ENCODE measurements at places on chromosomes 3 and 15.

- DNase-seq = no peak
These were observed 942.8 kb upstream of the CFAP20DC start for GRCh38 chr3:59992578-59992977.

DNA sequence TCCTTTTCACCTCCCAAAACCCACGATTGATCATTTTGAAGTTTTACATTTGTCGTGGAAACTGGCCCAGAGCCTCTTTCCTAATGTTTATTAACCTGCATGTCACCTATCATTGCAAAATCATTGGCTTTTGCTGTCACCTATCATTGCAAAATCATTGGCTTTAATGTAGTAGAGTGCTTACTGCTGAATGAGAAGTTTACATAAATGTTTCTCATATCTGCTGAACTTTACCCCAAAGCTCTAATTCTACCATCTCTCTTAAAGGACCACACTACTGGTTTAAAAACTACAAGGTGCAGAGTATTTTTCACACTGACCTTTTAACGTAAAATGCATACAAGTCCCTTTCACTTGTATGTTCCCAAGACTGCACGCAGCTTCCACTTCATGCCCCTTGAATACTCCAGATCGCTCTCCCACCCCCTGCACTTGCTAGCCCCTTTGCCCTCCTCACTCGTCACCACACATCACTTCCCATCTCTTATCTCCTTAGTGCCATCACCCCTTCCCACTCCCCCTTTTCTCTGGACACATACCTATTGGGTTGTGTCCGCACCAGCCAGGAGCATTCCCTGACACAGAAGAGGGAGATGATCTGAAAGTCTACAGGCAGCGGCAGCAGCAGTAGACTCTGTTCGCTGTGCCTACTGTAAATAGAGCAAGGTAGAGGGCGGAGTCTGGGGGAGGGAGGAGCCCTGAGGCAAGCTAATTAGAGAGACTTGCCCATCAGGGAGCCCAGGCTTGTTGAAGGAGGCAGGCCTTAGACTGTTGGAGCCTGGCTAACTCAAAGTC lies 30.2 kb upstream of the ATOSA start:
- DNase-seq = no peak

- no peak for DNase-seq
These were observed 121.2 kb downstream of the MEGF11 start for GRCh38 chr15:66132251-66132816.

DNA sequence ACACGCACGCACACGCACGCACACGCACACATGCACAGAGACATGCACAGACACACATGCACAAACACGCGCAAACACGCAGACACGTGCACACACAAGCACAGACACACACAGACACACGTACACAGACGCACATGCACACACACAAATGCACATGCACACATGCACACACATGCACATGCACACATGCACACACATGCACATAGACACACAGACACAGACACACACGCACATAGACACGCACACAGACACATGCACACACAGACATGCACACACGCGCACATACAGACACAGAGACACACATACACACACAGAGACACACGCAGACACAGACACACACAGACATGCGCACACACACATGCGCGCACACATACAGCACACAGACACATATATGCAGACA lies 26.4 kb upstream of the PIGZ start:
- DNase-seq = no peak

- DNase-seq = no peak
These were observed 103.2 kb upstream of the PPP2R3A start for GRCh38 chr3:135862361-135862760.

DNA sequence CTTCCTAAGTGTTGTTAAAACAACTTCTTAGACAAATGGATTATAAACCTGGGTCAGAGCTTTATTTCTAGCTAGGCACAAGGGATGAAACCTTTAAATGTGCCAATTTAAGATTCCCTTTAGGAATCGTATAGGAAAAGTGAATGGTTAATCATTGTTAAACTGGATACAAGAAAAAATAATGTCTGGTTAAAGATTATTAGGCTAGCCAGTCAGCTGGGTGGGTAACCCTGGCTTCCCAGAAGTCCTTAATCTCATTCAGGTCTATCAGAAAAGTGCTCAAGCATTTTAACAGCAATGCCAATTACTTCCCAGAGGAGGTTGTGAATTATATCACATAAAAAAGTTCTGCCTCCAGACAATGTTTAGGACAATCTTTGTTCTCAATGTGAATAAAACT lies 37.6 kb downstream of the NANOGP8 start:
- no peak for DNase-seq

DNA sequence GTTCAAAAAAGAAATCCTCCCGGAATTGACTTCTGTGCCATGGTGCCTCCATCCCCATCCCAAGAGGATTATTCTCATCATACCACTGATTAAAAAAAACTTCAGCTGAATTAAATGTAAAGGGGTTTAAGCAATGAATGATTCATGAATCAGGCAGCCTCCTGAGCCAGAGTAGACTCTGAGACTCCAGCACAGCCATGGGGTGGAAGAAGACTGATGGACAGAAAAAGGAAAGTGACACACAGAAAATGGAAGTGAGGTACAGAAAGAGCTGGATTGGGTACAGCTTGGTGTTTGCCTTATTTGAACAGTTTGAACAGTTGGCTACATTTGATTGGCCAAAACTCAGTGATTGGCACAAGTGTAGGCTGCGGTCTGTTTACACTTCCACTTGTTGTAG lies 224.8 kb upstream of the ATP10A start:
- no peak for DNase-seq

- peak; percentile 20 for DNase-seq
These were observed 44.8 kb upstream of the RNU6-1 start for GRCh38 chr15:67884514-67885174.

DNA sequence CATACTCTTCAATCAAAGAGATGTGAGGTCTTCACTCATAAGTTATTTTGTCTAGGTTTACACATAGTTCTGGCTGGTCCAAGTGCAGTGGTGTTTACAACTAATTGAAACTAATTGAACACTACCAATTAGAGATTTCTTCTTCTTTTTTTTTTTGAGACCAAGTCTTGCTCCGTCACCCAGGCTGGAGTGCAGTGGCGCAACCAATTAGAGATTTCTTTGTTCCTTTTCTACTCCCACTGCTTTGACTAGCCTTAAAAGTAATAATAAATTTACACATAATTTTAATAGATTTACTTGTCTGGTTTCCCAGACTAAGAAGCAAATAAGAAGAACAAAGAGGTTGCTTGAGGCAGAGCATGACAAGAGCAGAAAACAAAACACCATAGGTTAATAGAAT lies 6.7 kb upstream of the DENND6A start:
- no peak for DNase-seq

- DNase-seq = no peak
These were observed 524.4 kb upstream of the RGMA start for GRCh38 chr15:93613386-93613785.

DNA sequence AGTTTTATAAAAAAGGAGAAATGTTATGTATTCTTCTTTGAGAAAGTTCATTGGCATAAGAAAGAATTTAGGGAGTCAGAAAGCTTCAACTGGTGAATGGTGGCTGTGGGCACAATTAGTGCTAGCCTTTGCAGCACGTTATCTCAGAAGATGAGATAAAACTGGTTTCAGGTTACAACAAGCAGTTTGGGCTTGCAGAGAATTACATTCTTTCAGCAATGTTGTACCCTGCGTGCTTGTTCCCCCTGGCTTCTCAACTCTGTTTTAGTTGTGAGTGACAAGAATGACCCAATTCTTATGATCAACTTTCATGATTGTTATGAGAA lies 31.6 kb upstream of the ACP3 start:
- no peak for DNase-seq

DNA sequence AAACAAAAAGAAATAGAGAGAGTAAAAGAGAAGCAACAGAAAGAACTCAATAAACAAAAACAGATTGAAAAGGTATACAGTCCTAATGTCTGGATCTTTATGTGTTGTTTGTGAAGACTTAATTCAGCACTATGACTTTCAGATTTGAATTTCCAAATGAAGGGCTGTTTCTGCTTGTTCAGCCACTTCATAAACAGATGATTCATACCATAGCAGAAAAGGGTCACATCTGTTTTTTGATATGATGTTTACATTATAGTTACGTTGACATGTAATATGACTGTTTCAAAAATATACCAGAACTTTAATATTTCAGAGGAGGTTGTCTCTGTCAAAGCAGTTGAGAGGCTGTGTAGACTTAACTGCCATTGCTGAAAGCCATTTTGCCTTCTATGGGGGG lies 24.1 kb downstream of the ASB14 start:
- no peak for DNase-seq

- DNase-seq = no peak
These were observed 30.3 kb upstream of the CPOX start for GRCh38 chr3:98623572-98624280.

DNA sequence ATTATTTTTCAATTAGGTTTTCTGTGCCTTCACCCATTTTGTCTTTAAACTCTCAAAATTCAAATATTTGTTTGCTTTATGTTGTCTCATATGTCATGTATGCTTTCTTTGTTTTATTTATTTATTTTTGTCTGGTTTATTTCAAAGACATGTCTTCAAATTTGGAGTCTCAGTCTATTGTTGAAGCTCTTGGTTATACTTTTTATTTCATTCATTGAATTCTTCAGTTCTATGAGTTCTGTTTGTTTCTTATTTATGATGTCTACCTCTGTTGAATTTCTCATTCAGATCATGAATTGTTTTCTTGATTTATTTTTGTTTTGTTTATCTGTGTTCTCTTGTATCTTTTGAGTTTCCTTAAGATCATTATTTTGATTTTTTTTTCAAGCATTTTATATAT lies 55.6 kb downstream of the AP4E1 start:
- DNase-seq = no peak

- DNase-seq = no peak
These were observed 95.1 kb upstream of the TNFAIP8L3 start for GRCh38 chr15:51189669-51190385.

DNA sequence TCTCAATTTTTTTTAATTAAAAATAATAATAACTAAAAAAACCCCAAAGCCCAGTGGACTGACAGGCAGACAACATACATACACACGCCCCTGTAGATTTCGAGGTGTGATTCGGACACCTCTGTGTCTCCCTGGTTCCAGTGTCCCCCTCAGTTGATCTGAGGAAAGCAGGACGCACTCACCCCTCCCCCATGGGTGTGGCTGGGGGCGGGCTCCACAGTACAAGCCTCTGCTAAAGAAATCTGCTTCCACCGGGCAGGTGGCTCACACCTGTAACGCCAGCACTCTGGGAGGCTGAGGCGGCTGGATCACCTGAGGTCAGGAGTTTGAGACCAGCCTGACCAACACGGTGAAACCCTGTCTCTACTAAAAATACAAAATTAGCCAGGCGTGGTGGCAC lies 33.8 kb upstream of the BLM start:
- DNase-seq = no peak

DNA sequence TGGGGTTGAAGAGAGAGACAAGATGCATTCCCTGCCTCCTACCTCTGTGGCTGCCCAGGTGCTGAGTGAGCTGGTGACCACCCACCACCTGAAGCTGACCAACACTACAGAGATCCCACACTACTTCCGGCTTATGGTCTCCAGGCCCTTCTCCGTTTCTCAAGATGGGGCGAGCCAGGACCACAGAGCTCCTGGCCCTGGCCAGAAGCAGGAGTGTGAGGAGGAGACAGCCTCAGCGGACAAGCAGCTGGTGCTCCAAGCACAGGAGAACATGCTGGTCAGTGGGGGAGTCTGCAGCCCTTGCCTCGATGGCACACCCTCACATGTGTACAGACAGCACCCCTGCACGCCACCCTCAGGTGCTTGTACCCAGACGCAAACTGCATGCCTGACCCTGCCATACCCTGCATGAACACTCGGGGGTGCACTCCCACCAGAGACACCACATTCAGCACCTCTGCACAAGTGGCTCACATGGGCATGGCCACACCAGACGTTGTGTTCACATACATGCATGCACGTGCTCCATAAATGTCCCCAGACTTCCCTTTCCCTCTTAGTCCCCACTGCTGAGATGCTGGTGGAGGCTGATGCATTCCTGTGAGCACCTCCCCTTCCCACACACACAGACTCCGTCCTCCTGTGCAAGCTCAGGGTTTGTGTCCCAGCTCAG lies 19.0 kb downstream of the ACAA1 start:
- DNase-seq = peak; percentile 55

GRCh38 chr15:80957556-80957955 lies 32.1 kb downstream of the MESD start:
- DNase-seq = no peak

DNA sequence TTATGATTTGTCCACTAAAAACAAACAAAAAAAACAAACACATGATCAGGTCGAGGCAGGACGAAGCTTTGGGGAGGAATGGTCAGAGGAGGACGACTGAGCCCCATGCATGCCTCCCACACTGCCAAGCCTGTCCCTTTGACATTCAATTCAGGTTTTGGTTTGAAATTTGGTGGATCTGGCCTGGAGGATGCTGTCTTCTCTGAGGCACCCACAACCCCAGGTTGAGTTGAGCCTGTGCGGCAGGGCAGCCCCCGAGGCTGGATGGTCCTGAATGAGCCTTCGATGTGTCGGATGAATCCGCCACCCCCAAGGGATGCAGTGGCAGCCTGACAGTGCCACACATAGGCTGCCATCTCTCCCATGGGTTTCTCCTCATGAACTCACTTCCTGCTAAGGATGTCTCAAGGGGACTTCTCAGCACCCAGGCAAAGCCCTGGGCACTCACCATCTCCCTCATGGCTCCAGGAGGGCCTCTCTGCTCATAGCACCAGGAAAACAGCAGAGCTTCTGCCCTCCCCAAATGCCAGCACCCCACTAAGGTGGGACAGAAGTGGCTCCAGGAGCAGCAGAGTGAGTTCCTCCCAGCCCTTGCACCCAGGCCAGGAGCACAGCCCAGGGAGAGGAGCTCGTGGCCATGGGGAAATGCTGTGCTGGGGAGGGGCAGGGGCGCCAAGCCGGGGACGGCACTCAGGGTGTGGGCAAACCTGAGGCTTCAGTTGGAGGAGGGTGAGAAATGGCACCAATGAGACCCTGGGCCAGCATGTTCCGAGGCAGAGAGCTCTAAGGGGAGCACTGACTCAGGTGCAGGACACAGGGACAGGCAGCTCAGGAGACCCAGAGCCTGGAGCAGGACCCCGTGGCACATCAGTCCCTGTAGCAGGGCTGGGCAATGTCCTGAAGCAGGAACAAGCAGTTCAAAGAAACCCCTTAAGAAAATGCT lies 18.5 kb downstream of the PRR23E start:
- no peak for DNase-seq

- no peak for DNase-seq
These were observed 142.1 kb upstream of the RAD18 start for GRCh38 chr3:9105421-9105820.

- no peak for DNase-seq
These were observed 478.0 kb downstream of the GABRG3 start for GRCh38 chr15:27448986-27449385.

GRCh38 chr15:49084285-49084570 lies 38.0 kb upstream of the SECISBP2L start:
- no peak for DNase-seq

GRCh38 chr3:146903927-146904326 lies 298.8 kb upstream of the PLSCR5 start:
- no peak for DNase-seq

- no peak for DNase-seq
These were observed 10.6 kb downstream of the LRRC58 start for GRCh38 chr3:120338517-120338916.

GRCh38 chr3:66140106-66140505 lies 80.7 kb upstream of the SLC25A26 start:
- no peak for DNase-seq
